ENCODE measurements at places on chromosomes 6 and 20.
A peak's percentile ranks its signal among the peaks of the same experiment; 100 is the strongest.

DNA sequence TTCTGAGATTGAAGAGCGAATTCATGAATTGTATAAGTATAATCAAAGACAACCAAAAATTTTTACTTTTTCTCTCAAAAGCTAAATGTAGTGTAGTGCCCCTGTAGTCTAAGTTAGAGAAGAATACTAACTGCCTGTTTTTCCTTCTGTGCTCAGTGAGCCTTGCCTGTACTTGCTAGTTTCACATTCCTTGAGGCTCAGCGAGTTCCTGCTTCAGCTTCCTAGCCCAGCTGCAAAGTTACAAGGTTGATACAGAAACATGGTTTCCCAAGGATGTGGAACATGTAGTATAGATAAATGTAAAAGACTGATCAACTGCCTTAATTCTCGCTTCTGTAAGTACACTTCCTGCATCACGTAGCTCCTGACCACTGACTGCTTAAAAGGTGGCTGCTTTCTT lies 33.1 kb upstream of the SEC63 start:
- no peak for DNase-seq

GRCh38 chr6:148867862-148868261 lies 121.0 kb downstream of the UST start:
- no peak for DNase-seq

DNA sequence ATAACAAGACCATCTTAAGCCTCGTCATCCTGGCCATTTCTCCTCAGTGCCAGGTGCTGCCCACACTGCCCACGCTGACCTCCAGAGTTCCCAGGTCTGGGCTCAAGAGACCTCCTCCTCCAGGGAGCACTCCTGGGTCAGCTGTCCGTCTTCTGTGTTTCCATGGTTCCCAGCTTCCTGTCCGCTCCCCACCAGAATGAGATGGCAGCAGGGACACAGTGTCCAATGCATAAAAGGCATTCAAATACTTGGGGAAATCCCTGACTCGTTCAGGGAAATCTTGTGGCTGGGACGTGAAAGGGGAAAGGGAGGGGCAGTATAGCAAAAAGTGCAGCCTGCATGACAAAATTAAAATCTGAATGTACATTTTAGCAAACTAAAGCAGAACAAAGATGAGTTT lies 54.3 kb downstream of the SLC23A2 start:
- peak; percentile 34 for DNase-seq

GRCh38 chr6:140758169-140758877 lies 1374.4 kb upstream of the GJE1 start:
- no peak for DNase-seq

- DNase-seq, result no peak
Observed at GRCh38 chr6:116304538-116305097, 24.9 kb upstream of the TSPYL1 start.

GRCh38 chr6:148074738-148075137 lies 267.9 kb upstream of the SASH1 start:
- no peak for DNase-seq

- no peak for DNase-seq
Observed at GRCh38 chr20:58552366-58552934, 37.3 kb upstream of the APCDD1L start.

GRCh38 chr20:51495921-51496545 lies 46.5 kb downstream of the NFATC2 start:
- no peak for DNase-seq

- no peak for DNase-seq
Observed at GRCh38 chr6:143018955-143019354, 41.7 kb upstream of the AIG1 start.

DNA sequence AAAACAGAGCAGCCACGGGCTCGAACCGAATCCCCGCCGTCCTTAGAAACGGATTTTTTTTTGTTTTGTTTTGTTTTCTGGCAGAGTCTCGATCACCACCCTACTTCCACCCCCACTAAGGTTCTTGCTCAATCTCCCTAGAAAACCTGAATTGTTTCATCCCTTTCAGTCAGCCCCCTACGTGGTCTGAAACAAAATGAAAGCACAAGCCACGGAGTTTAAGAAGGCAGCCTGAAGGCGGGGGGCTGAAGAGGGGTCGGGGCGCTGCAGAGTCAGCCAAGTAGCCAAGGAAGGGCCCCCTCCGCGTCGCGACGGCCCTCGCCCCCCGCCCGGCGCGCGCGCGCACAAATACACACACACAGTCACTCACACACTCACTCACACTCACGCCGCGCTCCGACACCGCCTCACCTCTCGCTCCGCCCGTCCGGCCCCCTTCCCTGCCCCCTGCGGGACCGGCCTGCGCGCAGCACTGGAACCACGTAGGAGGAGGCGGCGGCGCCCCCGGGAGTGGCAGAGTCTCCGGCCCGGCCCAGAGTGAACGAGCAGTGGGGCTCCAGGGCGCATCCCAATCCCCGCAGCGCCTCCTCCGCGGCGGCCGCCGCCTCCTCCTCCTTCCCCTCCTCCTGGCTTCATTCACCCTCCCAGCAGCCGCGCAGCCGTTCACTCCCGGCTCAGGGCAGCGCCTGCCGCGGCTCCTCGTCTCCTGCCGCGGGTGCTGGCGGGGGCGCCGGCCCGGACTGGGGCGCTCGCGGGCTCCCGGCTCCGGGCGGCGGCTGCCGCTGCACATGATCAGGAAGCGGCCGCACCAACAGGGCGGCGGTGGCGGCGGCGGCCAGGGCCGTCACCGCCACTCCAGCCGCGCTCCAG lies 1.4 kb downstream of the ATXN1 start:
- DNase-seq, result peak; percentile 66

GRCh38 chr6:467111-467510 lies 75.6 kb downstream of the IRF4 start:
- no peak for DNase-seq

DNA sequence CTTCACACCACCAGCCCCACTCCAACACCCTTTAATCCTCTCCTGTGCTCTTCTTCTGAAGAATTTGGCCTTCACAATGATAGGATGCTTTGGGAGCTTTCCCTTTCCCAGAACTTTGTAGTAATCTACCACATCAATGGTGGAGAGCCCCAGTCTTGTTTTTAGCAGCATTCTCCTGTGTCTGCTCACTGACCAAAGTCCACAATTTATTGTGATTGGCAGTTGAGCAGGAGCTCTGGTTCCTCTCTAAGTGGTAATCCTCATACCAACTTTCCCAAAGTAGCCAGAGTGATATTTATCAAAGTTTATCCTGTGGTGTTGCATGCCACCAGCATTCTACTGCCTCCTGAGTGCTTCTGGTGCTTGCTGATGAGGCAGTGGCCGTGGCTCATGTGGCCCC lies 29.0 kb upstream of the OPN5 start:
- DNase-seq, result no peak

DNA sequence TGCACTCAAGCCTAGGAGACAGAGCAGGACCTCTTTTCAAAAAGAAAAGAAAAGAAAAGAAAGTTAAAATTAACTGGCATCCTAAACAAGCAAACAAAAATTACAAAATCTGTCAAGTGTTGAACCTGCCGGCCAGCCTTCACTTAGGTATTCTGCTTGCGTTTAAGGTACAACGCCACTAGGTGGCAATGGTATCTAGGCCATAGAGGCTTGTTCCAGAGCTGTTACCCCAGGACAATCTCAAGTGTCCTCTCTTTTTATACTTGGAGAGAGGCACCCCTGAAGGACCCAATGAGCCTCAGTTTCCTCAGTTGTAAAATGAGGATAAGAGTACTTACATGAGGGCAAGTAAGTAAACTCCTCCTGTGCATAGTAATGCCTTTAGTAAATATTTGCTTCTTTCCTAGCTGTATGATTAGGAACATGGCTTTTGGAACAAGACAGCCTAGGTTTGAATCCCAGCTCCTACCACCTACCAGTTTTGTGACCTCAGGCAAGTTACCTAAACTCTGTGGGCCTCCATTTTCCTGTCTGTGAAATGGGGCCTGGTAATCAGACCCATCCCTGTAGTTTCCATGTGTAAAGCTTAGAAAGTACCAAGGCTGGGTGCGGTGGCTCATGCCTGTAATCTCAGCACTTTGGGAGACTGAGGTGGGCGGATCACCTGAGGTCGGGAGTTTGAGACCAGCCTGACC lies 5.8 kb upstream of the PACSIN1 start:
- DNase-seq, result peak; percentile 21

GRCh38 chr6:11681770-11682169 lies 96.8 kb downstream of the ADTRP start:
- no peak for DNase-seq

- no peak for DNase-seq
Observed at GRCh38 chr20:51574248-51575033, 31.9 kb upstream of the NFATC2 start.

- no peak for DNase-seq
Observed at GRCh38 chr6:42153921-42154320, 11.5 kb upstream of the C6orf132 start.

DNA sequence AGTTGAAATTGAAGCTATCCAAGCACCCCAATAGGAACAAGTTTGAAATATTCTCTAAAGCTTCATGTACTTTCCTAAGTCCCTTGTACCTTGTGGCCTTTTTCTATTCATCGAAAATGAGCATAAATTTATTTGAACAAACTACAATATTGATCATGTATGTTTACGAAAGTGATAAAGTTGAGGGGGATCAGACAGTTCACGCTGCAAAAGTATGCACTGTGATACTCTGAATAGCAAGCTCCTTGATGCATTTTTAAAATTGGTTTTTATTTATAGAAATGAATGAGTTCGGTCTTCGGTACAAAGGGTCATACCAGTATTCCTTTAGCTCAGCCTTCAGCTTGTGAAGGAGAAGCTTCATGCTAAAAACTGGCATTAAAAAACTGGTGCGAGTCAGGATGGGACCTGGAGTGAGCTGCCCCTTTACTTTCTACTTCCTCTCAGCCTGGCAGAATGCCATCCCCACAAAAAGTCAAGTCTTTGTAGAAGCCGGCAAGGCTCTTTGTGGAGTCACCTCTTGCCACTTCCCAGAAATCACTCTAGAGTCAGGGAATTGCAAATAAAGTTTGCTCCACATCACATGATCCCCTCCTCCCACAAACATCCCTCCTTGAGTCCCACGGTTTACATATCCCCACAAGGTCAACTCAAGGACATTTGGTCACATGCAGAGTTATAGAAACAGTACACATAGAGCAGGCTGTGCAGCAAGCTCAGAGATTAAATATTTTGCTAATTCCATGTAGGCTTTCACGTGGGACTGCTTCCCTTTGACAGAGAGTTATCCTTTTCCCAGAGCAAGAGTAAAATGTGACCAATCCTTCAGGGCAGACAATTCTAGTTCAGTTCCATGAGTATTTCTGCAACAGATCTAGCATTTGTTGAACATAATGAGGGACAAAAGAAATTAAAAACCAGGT lies 34.6 kb upstream of the ADGRF1 start:
- no peak for DNase-seq

GRCh38 chr6:107956586-107957307 lies 1.3 kb downstream of the SEC63 start:
- no peak for DNase-seq

DNA sequence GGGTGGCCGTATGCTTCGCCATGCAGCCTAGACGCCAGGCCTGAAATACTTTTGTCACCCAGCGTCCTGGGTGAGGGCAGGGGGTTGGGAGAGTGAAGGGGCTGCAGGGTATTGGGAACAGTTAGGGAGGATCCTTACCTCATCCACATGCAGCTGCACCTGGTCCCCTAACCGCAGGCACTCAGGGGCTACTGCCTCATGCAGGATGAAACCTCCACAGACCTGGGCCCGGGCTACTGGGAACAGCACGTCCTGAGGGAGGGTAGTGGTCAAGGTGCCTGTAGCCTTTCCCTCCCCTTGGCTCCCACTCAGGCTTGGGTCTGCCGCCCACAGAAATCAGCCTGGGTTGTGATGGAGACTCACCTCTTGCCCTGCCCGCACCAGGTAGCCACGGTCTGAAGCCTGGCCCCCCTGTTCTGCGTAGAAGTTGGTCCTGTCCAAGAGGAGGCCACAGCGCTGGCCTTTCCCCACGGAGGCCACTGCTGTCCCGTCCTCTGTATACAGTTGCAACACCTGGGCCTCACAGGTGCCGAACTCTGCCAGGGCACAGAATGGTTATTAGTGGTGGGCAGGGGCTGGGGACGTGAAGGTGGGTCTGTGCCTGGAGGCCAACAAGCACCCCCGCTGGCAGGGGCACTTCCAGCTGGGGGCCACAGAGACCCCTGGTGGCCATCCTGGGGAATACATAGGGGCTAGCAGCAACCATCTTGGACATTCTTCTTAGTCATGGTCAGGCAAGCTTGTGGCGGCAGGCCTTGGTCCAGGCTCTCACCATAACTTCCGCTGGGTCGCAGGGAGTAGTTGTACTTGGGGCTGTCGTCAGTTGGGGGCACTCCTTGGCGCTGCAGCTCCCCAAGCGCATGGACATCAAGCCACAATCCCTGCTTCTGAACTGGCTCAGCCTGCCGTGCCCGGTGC lies 8.6 kb downstream of the AARS2 start:
- DNase-seq, result peak; percentile 19

GRCh38 chr6:84346372-84346771 lies 118.9 kb upstream of the CEP162 start:
- DNase-seq, result no peak

GRCh38 chr6:154187714-154188113 lies 148.7 kb downstream of the OPRM1 start:
- DNase-seq, result no peak

GRCh38 chr20:24956001-24956841 lies 7.2 kb downstream of the CST7 start:
- no peak for DNase-seq

DNA sequence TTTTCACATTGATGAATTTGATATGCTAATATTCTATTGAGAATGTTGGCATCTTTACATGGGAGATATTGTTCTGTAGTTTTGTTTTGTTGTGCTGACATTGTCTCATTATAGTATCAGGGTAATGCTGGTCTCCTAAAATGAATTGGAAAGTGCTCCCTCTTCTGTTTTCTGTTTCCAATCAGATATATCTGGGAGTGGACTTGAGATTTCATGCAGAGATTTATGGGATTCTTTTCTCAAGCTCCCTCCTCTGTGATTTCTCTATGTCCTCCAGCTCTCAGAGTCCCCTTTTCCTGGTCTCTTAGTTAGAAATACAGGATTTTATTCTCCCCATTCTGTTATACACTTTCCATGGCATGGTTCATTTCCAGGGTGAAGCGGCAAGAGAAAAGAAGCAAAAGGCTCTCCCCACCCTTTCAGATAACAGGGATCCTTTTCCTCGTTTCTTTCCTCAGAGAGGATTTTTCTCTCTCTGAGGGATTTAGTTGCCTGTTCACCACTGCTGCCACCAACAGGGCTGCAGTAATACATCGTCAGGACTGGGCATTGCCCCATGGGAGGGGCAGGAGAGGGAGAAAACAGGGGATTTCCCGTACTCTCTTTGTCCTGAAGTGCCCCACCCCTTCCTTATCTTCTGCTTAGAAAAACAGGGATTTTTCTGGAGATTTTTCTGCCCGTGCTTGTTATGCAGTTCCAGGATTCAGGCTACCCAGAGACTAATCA lies 59.3 kb upstream of the STMND1 start:
- DNase-seq, result no peak

GRCh38 chr20:22825076-22825475 lies 210.0 kb upstream of the SSTR4 start:
- no peak for DNase-seq

DNA sequence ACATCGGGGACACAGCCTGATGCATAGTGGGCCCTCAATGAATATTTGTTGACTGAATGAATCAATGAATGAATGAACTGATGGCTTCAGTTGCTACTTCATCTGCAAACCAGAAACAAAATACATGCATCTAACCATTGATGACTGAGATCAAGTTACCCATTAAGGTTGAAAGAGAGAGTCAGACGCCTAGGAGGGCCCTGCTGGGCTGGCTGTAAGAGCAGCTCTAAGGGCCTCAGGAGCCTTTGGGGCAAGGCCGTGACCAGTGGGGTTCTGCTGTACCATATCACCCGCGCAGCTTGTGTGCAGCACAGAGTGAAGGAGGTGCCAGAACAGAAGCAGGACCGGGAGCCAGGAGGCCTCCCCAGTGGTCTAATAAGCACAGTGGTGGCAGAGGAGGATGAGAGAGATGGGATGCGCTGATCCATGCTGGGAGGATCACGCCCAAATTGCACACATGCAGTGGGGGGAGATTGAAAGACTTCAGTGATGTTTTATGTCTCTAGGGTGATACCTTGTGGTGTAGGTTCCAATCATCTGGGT lies 96.1 kb upstream of the KCNG1 start:
- DNase-seq, result no peak
